ENCODE measurements at places on chromosomes 7 and 10. TPM values are rescaled to one million over a fixed set of nuclear protein-coding genes. Genes with fewer than 3 reads are reported as not detected.

IL6 gene
- total RNA-seq, result 16.3 TPM

SLC13A1 gene
- not detected for total RNA-seq

FAM131B gene
- total RNA-seq, result 1.2 TPM

FAM241B gene
- not detected for total RNA-seq

GPR26 gene
- total RNA-seq, result not detected

CYTH3 gene
- total RNA-seq, result 10.0 TPM

CISD1 gene
- 50.8 TPM for total RNA-seq

COL1A2 gene
- 19.1 TPM for total RNA-seq

GTPBP4 gene
- 46.8 TPM for total RNA-seq

MBL2 gene
- not detected for total RNA-seq

- no peak for DNase-seq
These were observed 42.3 kb upstream of the SP8 start for GRCh38 chr7:20828947-20829346.

- no peak for DNase-seq
These were observed 277.4 kb downstream of the PARD3 start for GRCh38 chr10:34537629-34538231.

DNA sequence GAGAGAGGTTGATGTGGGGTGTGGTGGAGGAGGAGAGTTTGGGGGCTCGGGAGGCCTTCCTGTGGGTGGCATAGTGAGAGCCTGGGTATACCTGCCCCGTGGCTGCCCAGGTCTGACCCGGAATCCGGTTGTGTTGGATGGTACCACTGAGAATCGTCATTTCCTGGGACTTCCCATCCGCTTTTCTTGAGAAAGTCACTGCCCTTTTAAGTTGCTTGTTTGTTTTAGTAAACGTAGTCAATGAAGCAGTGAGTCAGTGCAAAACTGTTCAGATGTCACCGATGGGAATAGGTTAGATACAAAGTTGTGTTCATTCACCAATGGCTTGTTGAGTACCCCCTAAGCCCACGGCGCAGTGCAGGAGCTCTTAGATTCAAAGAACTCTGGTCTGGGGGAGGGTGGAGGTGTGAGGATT lies 285.8 kb downstream of the CAMK1D start:
- no peak for DNase-seq

- no peak for DNase-seq
These were observed 55.3 kb downstream of the SCIN start for GRCh38 chr7:12625836-12626235.

- DNase-seq, result no peak
These were observed 41.1 kb downstream of the CPVL start for GRCh38 chr7:29105191-29105590.

GRCh38 chr7:36961097-36961496 lies 236.8 kb upstream of the AOAH start:
- no peak for DNase-seq

GRCh38 chr7:85570898-85571297 lies 384.0 kb upstream of the SEMA3D start:
- DNase-seq, result no peak

- DNase-seq, result no peak
These were observed 2.1 kb upstream of the NDUFB8 start for GRCh38 chr10:100531761-100532160.

DNA sequence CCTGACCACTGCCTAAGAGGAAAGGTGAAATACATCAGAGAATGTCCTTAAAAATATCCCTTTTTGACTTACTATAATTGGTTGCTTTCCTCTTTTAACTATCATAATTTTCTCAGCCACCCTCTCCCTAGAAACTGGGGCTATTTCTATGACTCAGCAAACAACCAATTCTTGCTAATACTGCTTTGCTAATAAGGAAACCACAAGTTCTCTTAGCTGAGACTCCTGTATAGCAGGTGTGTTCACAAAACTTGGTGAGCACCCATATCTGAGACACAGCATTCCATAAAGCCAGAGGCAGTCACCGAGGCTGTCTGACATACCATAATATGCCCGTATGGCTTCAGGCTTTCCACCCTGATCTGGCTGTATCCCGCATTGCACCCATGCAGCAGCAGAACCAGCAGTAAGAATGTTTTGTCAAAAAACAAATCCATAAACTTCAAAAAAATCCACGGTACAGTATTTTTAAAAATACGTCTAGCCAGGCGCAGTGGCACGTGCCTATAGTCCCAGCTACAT lies 191.7 kb upstream of the C7orf33 start:
- no peak for DNase-seq

- no peak for DNase-seq
These were observed 114.7 kb upstream of the EGFR start for GRCh38 chr7:54904130-54904529.

- no peak for DNase-seq
These were observed 76.0 kb upstream of the CTTNBP2 start for GRCh38 chr7:117949232-117949631.

- DNase-seq, result no peak
These were observed 51.9 kb downstream of the ZNF365 start for GRCh38 chr10:62426086-62426485.
